Hepatocyte (in vitro differentiated cells): ENCODE measurements at places on chromosomes 7 and 10.

DNA sequence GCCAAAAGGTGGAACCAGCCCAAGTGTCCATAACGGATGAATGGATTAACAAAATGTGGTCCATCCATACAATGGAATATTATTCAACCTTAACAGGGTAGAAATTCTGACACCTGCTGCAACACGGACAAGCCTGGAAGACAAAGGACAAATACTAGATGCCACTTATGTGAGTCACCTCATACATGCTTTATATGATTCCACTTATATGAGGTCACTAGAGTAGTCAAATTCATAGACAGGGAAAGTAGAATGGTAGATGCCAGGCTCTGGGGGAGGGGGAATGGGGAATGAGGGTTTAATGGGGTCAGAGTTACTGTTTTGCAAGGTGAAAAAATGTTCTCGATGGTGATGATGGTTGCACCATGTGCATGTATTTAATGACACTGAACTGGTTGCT is 34.0 kb upstream of the CYTH3 start:
- H3K36me3 ChIP-seq = no peaks in the 10 kb centered on the region
- H3K4me1 ChIP-seq = no peaks in the 10 kb centered on the region
- no peak overlapping the region for H3K27ac ChIP-seq
- no peak for DNase-seq

DNA sequence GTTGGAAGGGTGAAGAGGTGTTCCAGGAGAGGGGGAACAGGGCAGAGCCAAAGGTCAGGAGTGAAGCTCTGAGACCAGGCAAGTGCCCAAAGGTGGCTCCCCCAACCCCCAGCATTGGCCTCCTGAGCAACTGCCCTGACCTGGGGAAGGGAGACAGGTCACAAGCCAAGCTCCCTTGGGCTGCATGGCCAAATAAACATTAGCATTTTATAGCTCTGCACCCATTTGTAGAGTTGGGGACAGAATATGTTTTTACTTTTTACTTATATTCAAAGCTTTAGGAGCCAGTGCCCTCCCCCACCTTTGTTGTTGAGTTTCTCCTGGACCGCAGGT is 4.0 kb downstream of the UNC5B start:
- peaks cover 49% of the 10 kb centered on the region for H3K4me1 ChIP-seq
- H3K4me3 ChIP-seq = no peak overlapping the region
- H3K27me3 ChIP-seq = peaks cover 2% of the 10 kb centered on the region
- no peaks in the 10 kb centered on the region for H3K36me3 ChIP-seq

DNA sequence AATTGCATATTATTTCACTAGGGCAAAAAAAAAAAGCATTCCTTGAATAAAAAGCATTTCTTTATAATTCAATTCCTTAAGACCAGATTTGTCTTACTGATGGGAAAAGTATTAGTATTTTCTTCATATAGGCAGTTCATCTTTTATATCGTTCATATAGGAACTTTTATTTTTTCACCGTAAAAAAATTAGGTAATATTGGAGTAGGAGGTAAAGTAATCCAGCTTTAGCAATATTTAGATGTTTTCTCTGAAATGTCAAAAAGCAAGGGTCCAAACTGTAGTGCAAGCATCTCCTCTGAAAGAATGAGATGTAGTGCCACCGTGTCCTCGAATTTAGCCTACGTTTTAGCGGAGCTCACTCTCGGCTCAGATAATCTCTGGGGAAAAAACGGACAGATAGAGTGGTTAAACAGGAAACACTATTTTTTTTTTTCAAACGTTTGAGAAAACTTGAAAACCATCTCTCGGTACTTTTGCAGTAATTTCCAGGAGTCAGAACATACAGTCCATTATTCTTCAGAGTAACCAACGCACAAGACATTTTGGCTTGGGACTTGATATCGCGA is 5.5 kb upstream of the SPAG6 start:
- H3K4me1 ChIP-seq = peaks cover 26% of the 10 kb centered on the region
- H3K36me3 ChIP-seq = no peaks in the 10 kb centered on the region
- H3K27ac ChIP-seq = peak overlapping the region; percentile 3
- peaks cover 86% of the 10 kb centered on the region for H3K27me3 ChIP-seq

DNA sequence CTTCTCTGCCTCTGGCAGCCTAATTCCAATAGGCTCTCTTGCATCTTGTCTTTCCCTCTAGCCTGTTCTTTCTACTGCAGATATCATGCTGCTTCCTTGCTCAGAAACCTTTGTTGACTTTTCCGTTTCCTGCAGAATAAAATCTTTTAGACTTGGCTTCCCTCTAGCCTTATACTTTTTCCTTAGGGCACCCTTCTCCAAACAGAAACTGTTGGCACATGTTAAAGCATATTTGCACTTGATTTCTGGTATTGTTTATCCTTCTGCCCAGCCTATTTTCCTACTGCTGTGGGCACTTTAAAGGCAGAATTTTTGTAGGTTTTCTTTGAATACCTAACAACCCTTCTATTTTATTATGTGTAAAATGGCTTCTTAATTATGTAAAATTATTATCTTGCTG is 4.6 kb downstream of the GNAI1 start:
- no peak overlapping the region for H3K4me3 ChIP-seq
- H3K4me1 ChIP-seq = peaks cover 32% of the 10 kb centered on the region
- H3K36me3 ChIP-seq = no peaks in the 10 kb centered on the region
- DNase-seq = no peak

DNA sequence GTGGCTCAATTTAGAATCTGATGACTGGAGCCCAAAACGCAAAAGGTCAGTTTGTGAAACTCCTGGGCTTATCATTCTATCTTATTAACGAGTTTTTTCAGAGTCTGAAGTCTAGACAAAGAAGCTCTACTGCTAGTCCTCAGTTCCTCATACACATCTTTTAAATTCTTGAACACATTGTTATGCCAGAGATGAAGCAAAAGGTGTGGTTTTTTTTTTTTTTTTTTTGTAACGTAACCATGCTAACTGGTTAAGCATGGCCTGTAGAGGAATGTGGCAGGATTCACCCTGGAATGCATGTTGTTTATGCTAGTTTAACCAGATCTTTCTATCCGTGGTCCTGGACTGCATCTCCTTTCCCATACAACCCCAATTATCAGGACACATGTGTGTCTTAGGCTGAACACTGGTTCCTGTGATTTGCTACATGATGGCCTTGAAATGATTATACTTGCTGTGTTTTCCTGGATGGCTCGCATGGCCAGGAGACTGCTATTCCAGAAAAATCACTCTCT is 79.3 kb upstream of the MDFIC start:
- H3K27me3 ChIP-seq = no peaks in the 10 kb centered on the region
- H3K4me3 ChIP-seq = no peak overlapping the region
- H3K4me1 ChIP-seq = no peaks in the 10 kb centered on the region

GRCh38 chr10:129604333-129605032 is 137.4 kb downstream of the MGMT start:
- H3K36me3 ChIP-seq = no peaks in the 10 kb centered on the region
- peaks cover 9% of the 10 kb centered on the region for H3K4me1 ChIP-seq
- H3K27me3 ChIP-seq = no peaks in the 10 kb centered on the region
- no peak overlapping the region for H3K4me3 ChIP-seq
- no peak for DNase-seq

GRCh38 chr10:67156239-67156638 is 230.4 kb downstream of the LRRTM3 start:
- no peaks in the 10 kb centered on the region for H3K27me3 ChIP-seq
- H3K4me3 ChIP-seq = no peak overlapping the region
- peak overlapping the region; percentile 42 for H3K27ac ChIP-seq
- no peaks in the 10 kb centered on the region for H3K36me3 ChIP-seq
- no peaks in the 10 kb centered on the region for H3K4me1 ChIP-seq

GRCh38 chr10:113880236-113880635 is 25.8 kb downstream of the NHLRC2 start:
- no peak overlapping the region for H3K27ac ChIP-seq
- H3K4me1 ChIP-seq = no peaks in the 10 kb centered on the region
- peaks cover 1% of the 10 kb centered on the region for H3K36me3 ChIP-seq
- no peak overlapping the region for H3K4me3 ChIP-seq
- H3K27me3 ChIP-seq = no peaks in the 10 kb centered on the region
- DNase-seq = no peak

DNA sequence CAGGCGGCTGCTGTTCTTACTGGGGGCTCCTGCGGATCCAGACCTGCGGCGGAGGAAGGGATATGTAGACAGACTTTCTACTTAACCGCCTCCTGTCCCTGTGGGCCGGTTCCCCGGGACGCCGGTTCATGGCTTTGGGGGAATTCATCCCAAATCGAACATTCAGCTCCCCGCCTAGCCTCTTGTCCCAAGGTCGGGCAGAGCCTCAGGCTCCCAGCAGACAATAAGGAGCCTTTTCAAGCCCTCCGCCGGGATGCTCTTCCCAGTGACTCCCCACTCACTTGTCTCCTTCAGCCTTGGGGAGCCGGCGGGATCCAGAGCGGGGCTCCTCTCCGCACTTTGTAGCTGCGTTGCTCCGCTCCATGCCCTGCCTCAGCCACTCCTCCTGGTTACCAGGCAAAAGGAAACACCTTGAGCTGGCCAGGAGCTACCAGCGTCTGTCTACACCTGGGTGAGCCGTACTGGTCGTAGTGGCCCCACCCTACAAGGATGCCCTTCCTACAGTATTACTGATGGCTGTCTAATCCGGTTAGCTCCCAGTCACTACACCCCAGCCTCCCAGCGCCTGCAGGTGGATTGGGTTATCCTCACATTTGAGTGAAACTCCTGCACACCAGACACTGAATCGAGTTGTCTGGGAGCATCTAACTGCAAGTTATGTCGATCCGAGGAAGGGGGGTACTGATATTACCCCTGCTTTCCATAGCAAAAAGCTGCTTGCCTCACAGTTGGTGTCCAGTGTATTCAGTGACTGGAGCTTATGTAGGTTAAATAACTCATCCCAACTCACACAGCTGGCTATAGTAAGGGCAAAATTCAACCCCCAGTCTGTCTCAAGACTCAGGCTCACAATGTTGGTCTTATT is at the start of gene C10orf95:
TSS of gene C10orf95 (minus strand) at position 439 of the 865 bp plus-strand sequence. CDS start 450 bp downstream, outside the sequence.
- DNase-seq = peak; percentile 61
- peak within 1 kb of the TSS; percentile 96 for H3K27ac ChIP-seq
- peaks cover 32% of the 10 kb centered on the region for H3K4me1 ChIP-seq
- no peaks in the 10 kb centered on the region for H3K36me3 ChIP-seq

DNA sequence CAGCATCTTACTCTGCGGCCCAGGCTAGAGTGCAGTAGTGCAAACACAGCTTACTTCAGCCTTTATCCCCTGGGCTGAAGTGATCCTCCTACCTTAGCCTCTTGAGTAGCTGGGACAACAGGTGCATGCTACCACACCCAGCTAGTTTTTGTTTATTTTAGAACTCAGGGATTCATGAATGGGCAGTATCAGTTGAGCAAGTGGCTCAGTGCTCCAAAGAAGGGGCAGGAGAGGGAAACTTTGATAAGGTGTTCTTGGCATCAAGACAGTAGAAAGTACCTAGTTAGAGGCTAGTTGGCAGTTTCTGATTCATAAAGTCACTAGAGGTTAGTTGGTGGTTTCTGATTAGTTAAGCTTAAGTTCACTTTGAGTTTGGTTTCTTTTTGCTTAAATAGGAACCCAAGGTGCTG is 18.4 kb downstream of the TRIM24 start:
- peak overlapping the region; percentile 23 for H3K27ac ChIP-seq
- no peaks in the 10 kb centered on the region for H3K27me3 ChIP-seq
- DNase-seq = no peak
- peaks cover 14% of the 10 kb centered on the region for H3K4me1 ChIP-seq
- H3K36me3 ChIP-seq = no peaks in the 10 kb centered on the region

DNA sequence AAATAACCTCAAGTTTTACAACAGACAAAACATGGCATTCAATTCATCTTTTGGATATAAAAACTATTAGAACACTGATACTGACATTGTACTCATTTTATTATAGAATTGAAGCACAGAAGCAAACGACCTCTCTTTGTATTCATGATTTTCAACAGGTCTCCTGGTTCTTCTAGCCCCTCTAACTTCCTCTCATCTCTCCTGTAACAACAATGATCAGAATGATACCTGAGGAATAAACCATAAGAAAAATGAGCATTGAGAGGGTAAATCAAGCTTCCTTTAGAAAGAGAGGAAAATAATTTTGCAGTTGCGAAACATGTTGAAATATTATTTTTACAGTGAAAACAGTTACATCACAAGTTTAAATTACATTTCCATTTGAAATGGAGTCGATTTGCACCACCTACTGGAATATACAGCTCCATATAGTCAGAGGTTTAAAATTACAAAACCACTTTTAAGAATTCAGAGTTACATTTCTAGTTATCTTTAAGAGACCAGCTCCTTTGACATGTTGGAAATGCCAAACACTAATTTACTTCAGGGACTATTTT is 17.5 kb upstream of the TEX36 start:
- H3K4me3 ChIP-seq = no peak overlapping the region
- no peak overlapping the region for H3K27ac ChIP-seq
- H3K36me3 ChIP-seq = no peaks in the 10 kb centered on the region
- H3K27me3 ChIP-seq = no peaks in the 10 kb centered on the region

GRCh38 chr7:116271963-116272886 is 61.9 kb downstream of the TES start:
- peak; percentile 69 for DNase-seq
- peaks cover 32% of the 10 kb centered on the region for H3K4me1 ChIP-seq
- peak overlapping the region; percentile 65 for H3K27ac ChIP-seq
- H3K36me3 ChIP-seq = no peaks in the 10 kb centered on the region

GRCh38 chr7:44637788-44638594 is 31.6 kb downstream of the OGDH start:
- peaks cover 67% of the 10 kb centered on the region for H3K4me1 ChIP-seq
- peak overlapping the region; percentile 96 for H3K27ac ChIP-seq
- peak; percentile 60 for DNase-seq
- no peaks in the 10 kb centered on the region for H3K27me3 ChIP-seq

DNA sequence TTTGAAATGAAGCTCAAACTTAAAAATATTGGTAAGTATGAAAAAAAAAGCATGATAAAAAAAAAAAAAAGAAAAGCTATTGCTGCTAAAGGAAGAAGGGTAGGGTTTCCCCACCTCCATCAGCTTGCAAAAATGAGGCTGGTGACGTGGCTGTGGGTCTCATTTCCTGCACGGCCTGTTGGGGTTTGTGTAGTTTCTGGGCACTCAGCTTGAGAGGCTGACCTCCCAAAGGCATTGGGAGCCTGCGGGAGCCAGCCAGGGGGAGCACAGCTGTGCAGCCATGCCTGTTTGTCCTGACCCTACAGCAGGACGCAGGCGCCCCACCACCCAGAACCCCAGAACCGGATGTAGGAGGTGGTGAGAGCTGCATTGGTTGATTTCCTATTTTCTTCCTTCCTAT is 48.8 kb upstream of the CARD11 start:
- DNase-seq = no peak
- H3K27me3 ChIP-seq = no peaks in the 10 kb centered on the region
- no peak overlapping the region for H3K27ac ChIP-seq
- no peaks in the 10 kb centered on the region for H3K4me1 ChIP-seq

DNA sequence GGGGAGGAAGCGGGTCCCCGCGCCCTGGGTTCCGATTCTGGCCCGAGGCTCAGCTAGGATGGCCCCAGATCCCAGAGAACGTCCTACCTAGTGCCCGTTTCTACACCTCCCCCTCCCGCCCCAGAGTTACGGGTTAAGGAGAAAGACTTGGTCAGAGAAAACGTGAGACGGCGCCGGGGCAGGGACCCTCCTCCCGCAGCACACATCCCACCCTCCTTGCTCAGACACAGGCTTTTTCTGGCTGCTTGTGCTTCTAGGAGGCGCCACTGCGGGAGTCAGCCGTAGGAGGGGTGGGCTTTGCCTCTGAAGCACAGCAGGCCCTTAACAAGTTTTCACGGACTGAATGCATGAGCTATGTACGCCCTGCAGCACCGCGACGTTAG is 104.9 kb upstream of the LEP start:
- H3K36me3 ChIP-seq = no peaks in the 10 kb centered on the region
- H3K27me3 ChIP-seq = peaks cover 61% of the 10 kb centered on the region
- H3K4me1 ChIP-seq = peaks cover 9% of the 10 kb centered on the region
- H3K27ac ChIP-seq = no peak overlapping the region
